HTR-8/SVneo (cell line): ENCODE measurements at places on chromosomes 12 and 14.

- no peak for DNase-seq
These were observed 1276.3 kb downstream of the TMEM121 start for GRCh38 chr14:106802413-106803364.

- no peak for DNase-seq
These were observed 12.8 kb downstream of the KCNC2 start for GRCh38 chr12:75196865-75197264.

DNA sequence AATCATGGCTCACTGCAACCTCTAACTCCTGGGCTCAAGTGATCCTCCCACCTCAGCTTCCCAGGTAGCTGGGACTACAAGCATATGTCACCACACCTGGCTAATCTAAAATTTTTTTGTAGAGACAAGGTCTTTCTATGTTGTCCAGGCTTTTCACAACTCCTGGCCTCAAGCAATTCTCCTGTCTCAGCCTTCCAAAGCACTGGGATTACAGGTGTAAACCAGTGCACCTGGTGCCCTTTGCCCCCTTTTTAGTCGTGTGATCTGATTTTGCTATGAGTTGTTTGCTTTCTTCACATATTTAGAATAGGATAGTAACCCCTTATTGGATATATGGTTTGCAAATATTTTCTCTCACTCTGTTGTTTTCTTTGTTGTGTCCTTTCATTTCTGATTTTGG, 1.7 kb upstream of the RAD52 start:
- DNase-seq = no peak

- DNase-seq = no peak
These were observed 246.6 kb downstream of the BCL11B start for GRCh38 chr14:99025418-99025817.

GRCh38 chr14:99479906-99480869, at the start of gene SETD3:
TSS of gene SETD3 (minus strand) at chr14:99480859. CDS start at chr14:99465805, 15,054 bp downstream.
- DNase-seq = peak; percentile 37

- no peak for DNase-seq
These were observed 10.0 kb downstream of the ANKRD9 start for GRCh38 chr14:102499401-102500157.

GRCh38 chr12:11347810-11348209, 37.6 kb upstream of the PRB4 start:
- DNase-seq = no peak

GRCh38 chr12:130863298-130863697, 8.6 kb upstream of the RAN start:
- no peak for DNase-seq

- DNase-seq = no peak
These were observed 99.7 kb upstream of the EGLN3 start for GRCh38 chr14:34050606-34051005.

- peak; percentile 94 for DNase-seq
These were observed 514 bp downstream of the FBXO34 start for GRCh38 chr14:55271572-55272298.

DNA sequence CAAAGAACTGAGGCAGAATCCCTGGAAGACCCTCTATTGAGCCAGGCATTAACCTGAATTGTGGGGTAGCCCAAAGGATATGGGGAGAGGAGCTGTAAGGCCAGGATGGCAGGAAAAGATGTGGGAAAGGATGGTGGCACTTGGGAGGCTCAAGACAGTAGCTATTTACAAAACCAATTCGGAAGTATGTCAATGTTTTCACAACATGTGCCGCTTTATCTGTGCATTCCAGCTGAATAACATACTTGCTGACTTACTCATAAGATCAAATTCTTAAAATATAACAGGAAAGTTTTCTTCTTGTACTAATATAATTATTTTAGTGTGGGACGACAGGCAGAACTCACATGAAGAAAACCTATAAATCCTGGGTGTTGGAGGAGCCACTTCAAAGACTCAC, 10.6 kb downstream of the BBS10 start:
- DNase-seq = no peak

GRCh38 chr12:46811185-46811584, 14.6 kb downstream of the SLC38A4 start:
- no peak for DNase-seq

DNA sequence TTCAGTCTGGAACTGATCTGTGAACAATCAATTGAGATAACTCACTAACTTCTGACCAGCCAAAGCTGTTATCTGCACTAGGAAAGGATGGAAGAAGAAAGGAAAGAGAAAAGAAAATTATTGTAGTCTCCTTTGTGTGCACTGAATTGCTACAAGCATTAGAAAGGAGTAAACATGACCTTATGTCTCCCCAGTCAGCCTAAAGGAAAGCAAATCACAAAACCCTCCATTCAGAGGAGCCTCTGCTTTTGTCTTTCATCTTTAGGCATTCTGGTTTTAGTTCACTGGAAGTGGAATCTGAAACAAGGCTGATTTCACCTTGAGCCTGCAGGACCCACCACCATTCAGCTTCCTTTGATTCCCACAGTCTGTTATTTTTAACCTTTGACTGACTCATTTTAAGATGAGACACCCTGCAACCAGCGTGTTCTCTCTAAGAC, 26.0 kb downstream of the TBX3 start:
- DNase-seq = no peak

- DNase-seq = no peak
These were observed 42.3 kb downstream of the MIA2 start for GRCh38 chr14:39276005-39276404.

DNA sequence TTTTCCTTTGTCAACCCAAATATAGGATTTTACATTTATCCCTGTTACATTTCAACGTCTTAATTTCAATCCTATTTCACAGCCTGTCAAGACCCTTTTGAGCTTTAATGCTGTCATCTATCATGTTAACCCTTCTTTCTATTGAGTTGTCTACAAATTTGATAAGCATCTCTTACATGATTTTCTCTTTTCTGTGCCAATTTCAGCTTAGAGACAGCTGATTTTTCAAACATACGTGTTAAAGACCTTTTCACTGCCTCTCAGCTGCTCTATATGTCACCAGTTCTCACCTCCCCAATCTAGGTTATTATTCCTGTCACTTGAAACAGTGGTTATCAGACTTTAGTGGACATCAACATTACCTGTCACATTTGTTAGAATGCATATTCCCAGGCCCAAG, 181.3 kb downstream of the GXYLT1 start:
- no peak for DNase-seq

GRCh38 chr14:61730756-61731373, 31.4 kb upstream of the SNAPC1 start:
- DNase-seq = no peak

GRCh38 chr12:22034709-22035506, 11.1 kb upstream of the CMAS start:
- no peak for DNase-seq

DNA sequence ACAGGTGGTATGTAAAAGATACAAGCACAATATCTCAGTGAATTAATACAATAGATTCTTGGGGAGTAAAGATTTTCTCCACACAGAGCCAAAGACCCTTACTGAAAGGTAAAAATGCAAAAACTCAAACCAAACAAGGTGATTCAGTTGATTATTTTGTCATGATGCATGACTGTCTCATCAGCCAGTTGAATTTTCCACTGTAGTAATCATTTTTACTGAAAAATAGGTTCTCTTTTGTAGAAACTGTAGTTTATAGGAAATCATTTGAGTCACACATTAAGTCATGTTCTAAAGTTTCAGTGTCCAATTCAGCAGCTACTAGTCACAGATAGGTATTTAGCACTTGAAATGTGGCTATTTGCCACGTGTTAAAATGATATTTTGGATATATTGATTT, 53.6 kb downstream of the PPFIA2 start:
- no peak for DNase-seq

- no peak for DNase-seq
These were observed 61.7 kb downstream of the EMP1 start for GRCh38 chr12:13258197-13258596.

DNA sequence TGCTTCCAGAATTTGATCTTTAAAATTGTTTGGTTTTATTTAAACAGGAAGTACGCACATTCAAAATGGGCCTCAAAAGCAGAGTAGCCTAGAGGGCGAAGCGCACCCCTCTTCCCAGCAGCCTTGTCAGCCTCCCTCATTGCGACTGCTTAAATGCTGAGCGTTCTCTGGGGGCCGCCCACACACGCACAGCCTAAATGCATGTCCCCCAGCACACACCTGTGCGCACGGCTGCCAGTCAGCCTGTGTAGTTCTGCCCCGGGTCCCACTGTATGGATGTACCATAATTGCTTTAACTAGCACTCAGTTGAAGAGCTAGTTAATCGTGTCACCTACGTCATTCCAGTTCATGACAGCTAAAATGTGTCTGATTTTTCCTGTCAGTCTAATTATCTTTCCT, 79.3 kb downstream of the TESC start:
- DNase-seq = no peak

DNA sequence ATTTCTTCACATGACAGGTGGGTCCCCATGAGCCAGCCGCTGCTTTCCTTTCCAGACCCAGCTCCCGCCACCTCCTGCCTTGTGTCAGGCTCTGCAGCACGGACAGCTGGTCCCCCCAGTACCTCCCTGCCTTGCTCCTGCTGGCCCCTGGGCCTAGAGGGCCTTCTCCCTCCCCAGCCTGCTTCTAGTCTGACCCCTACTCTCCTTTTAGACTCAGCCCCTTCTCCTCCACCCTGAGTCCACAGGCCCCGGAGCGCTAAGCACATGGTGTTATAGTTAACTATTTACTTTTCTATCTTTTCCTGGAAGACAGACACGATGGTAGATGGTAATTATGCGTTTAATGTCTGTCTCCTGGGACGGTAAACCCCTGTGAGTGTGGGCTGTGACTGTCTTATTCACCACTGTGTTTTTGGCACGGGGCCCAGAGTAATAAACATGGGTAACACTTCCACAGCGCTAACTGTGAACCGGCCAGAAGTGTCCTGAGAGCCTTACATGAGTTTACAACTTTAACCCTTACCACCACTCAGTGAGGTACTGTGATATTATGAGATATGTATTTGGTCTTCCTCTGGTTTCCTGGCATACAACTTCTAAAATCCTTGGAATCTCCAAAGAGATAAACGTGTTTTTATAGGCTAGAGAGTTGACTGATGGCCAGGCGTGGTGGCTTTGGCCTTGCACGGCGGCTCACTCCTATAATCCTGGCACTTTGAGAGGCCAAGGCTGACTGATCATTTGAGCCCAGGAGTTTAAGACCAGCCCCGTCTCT, 41.2 kb downstream of the DGLUCY start:
- DNase-seq = no peak

- no peak for DNase-seq
These were observed 12.0 kb downstream of the TFCP2 start for GRCh38 chr12:51160814-51161459.

GRCh38 chr14:80109055-80109454, 102.2 kb downstream of the DIO2 start:
- DNase-seq = no peak

- no peak for DNase-seq
These were observed 35.5 kb downstream of the TMBIM6 start for GRCh38 chr12:49776858-49777257.

DNA sequence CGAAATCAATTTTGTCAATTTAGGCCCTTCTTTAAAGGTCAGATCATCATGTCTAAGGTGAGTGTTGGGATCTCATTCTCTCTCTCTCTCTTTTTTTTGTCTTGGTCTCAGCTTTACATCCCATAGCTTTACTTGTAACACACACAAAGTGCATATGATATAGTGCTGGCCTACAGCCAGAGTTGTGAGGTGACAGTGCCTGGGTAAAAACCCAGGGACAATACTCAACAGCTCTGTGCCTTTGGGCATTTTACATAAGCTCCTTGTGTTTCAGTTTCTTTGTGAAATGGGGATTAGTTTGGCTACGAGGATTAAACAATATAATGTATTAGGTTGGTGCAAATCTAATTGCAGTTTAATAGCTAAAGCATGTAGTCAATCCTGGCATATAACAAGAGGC, 40.2 kb downstream of the GRIP1 start:
- no peak for DNase-seq

- no peak for DNase-seq
These were observed 394.5 kb downstream of the APAF1 start for GRCh38 chr12:99039367-99040120.

DNA sequence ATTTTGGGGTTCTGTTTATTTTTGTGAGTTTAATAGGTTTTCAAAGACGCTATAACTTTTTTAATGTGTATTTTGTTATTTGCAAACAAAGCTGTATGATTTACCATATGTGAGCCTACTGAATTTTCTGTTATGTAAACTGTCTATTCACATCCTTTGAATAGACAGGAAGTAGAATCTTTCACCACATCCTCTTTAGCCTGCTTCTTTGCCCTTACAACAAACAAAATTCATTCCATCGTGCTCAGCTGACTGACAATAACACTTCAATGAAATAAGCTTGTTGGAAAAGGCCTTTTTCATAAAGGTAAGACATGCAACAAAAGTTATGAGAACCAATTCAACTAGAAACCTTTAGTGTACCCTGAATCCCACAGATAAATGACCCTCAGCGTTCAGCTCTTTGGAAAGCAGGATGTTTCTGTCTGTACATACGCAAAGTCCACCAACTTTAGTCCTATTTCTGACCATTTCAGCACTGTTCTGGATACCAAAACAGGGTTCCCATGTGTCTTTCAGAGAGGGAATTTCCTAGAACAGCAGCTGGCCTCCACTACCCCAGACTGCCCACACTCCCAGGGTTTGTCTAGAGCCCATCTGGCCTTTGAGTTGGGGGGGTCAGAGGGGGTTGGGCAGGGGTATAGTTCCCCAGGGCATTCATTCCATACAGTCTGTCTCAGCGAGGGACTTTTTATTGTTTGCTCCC, 71.3 kb downstream of the DUSP6 start:
- no peak for DNase-seq
